ENCODE measurements at places on chromosomes 12 and 14.

- no peak for DNase-seq
Measured at GRCh38 chr14:24190416-24190815, 1.8 kb upstream of the IPO4 start.

- DNase-seq, result no peak
Measured at GRCh38 chr12:49903351-49903699, 375 bp downstream of the FAIM2 start.

- DNase-seq, result no peak
Measured at GRCh38 chr14:61281948-61282275, 774 bp upstream of the TMEM30B start.

DNA sequence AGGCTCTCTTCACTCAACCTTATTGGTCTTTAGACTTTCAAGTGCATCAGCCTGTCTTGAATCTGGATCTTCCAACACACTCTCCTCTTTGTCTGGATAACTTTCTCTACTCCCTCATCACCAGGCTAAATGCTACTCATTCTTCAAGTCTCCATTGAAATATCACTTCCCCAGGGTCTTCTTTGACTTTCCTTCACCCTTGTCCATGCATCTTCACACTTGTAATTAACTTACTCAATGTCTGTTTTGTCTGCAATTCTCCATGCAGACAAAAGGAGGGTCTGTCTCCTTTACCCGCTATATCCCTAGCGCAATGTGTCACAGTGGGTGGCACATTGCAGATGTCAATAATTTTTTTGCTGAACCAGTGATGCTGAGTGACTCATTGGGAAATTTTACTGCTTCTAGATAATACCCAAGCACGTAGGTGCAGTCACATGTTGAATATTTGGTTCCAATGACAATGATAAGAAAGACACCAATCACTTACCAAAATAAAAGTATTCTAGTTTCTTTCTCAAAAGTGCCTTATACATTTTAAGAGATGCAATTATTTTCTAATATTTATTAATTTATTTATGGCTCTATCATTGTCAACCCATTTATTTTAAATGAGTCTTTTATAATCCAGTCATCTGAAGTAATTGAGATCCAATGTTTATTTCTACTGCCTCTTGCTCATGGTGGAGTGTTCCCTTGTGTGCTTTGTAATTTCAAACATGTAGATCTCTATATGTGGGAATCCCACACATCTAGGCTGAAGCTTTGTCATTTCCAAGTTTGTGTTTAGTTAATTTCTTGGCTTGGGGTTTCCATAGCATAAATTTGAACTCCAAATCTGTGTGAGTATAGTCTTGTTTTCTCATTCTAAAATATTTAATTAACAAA, 21.7 kb upstream of the RFC5 start:
- no peak for DNase-seq

DNA sequence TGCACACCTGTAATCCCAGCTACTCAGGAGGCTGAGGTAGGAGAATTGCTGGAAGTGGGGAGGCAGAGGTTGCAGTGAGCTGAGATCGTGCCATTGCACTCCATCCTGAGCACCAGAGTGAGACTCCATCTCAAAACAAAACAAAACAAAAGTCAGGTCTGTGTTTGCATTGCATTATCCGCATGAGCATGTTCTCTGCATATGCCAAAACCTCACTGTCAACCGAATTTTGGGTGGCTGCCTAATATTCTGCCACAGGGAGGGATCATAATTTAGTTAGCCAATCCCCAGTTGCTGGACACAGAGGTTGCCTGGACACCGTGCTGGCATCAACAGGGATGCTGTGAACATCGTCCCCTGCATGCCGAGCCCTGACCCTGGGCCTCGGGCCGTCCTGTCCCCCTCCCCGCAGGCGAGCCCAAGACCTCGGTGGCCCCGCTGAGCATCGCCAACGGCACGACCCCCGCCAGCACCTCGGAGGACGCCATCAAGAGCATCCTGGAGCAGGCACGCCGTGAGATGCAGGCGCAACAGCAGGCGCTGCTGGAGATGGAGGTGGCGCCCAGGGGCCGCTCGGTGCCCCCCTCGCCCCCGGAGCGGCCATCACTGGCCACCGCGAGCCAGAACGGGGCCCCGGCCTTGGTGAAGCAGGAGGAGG, 49.2 kb downstream of the PHETA1 start:
- DNase-seq, result no peak

DNA sequence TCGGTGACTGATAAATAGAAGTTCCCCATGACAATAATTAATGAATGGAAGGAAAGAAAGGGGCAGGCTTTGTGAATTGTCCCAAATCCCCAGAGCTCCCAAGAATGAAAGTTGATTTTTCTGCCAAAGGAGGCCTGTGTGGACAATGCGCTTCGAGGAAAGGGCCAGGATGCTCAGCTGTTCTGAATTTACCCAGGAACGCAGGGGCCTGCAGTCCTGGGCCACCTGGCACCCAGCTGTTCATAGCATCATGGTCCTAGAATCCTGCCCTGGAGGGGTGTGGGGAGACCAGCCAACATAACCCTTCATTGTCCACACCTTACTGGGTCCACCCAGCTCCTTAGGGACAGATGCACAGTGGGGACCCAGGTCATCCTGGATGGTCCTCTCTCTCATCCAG, 587.5 kb downstream of the BCL11B start:
- no peak for DNase-seq

DNA sequence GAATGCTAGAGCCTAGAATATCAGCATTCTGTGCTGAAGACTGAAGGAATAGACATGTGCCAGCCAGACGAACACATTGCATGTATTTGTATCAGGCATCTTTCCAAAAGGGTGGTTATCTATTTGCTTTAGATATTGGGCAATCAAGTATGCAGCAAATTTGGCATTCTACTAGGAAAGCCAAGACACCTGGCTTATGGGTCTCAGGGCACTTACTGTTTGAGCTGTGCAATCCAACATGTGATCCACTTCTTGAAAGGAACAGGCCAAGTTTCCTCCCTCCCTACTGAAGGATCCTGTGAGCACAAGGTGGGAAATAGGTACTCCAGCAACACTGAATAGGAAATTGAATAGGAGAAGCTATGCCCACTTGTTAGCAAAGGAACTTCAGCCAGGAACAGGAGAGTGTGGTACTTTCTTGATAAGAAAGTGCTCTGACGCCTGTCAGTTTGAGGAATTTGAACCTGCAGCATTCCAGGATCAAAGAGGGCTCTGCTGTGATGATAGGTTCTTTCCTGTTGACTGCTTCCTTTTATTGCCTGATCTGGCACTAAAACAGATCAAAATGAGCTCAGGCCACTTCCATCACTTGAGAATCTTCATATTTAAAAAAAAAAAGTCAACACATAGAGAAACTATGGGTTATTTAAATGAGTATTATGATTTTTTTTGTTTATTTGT, 20.6 kb downstream of the OR6S1 start:
- DNase-seq, result no peak

- DNase-seq, result no peak
Measured at GRCh38 chr14:22143363-22143762, 445.7 kb downstream of the DAD1 start.

DNA sequence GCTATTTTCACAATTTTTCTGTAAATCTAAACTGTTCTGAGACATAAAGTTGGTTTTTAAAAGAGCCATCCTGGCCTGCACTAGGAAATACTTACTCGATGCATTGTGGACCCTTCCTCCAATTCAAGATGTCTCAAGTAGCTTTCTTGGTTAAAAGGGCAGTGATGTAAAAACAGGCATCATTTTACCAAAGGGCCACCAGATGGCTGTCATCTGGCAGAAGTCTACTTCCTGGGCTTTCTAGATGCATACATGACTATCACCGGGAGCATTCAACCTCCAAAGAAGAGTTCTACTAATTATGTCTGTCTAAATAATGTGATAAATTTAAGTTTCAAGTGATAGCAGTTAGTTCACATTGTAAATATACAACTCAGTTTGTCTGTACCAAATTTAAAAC, 96.8 kb upstream of the FRMD6 start:
- no peak for DNase-seq

DNA sequence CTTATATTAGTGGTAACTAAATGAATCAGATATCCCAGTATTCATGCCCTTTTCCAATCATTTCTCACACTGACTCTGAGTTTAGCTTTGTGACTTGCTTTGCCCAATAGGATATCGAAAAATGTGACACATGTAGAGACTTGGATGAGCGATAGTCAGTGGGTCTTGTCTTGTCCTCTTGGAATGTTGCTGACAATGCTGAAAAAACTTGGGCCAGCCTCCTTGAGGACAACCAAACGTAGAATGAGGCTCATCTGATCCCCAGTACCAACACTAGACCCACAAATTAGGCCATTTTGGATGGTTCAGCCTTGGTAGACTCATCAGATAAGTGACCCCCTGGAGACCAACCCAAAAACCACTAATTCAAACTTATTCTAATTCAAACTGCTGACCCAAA, 351.0 kb downstream of the GRIN2B start:
- no peak for DNase-seq

DNA sequence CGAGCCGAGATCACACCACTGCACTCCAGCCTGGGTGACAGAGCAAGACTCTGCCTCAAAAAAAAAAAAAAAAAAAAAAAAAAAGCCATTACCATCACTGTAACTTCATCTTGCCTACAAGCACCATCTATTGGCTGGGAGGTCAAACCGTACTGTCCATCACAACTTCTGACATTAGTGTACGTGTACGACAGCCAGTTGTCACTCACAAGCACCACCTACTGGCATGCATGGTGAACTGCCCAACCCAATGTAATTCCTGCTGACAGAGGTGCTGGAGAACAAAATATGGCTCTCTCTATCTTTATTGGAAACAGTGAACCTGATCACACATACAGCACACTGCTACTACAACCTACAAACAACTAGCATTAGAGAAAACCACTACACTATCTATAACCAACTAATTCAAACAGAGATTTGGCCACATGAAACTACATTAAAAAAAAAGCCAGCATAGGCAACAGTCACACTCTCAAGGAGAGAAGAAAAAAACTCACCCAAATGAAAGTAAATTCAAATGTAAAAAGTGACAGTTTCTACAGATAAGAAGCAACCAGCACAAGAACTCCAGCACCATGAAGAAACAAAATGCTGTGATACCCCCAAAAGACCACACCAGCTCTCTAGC, 82.3 kb downstream of the PUS7L start:
- DNase-seq, result no peak

- DNase-seq, result no peak
Measured at GRCh38 chr14:85195872-85196477, 334.0 kb upstream of the FLRT2 start.

DNA sequence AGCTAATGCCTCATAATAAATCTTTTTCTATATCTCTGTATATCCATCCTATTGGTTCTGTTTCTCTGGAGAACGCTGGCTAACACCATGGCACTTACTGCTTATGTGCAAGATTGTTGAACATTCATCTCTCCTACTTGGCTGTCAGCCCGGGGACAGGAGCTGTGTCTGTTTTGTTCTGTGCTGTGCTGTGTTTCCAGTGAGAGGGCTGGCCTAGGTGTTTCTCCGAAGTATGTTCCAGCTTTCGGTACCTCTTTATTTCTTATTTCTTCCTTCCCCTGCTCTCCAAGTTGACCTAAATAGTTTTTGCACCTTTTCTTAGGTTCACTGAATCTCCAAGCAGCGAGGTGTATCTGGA, 18.8 kb upstream of the NR4A1 start:
- no peak for DNase-seq

DNA sequence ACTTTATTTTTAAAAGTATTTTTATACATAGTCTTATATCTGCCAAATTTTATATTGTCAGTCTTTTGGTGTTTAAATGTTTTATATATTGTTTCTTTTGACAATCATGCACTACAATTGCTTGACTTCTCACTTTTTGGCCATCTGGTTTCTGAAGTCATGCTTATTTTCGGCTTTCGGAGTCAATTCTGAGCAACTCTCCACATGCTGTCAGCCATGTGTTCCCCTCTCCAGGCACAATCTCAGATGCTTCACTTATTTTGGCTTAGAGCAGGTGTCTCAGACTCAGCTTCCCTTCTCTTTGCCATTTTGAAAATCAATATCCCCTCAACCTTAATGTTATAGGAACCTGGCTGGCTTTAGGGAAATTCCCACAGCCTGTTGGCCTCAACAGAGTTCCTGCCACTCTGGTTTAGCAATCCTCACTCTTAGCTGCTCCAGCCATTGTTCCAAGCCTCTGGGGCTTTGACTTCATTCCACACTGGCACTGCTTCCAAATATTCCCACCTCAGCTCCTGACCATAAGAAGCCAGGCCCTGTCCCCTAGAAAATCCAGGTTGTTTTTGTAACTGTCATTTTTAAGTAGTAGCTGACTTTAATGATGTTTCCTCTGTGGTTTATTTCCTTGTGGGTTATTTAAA, 125.5 kb upstream of the FAR2 start:
- no peak for DNase-seq

- DNase-seq, result no peak
Measured at GRCh38 chr14:91227183-91227628, 17.3 kb downstream of the GPR68 start.

DNA sequence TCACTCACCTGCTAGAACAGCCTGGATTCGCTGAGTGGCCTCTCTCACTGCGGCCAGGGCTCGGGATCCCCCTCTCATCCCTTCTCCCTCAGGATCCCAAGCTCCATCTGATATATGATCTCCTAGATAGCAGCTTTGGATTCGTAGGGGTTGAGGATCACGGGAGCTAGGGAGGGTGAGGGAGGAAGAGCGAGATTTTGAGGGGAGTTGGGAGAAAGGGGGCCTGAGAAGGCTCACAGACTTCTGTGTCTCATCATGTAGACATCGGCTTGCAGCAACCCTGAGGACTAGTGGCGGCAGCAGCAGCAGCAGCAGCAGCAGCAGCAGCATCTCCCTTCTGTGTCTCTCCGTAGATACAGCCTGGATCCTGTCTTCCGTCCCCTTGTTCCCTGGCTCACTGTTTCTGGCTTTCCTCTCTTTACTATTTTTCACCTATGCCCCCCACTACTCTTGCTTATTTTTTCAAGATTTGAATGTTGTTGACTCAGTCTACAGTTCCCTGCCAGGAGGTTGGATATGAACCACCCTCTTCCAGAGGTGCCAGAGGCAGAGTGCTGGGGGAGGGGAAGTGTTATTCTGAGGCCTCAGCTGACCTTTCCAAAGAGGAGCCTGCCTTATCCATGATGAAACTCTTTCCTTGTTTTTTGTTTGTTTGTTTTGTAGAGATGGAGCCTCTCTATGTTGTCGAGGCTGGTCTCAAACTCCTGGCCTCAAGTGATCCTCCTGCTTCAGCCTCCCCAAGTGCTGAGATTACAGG, at the start of gene CIROP:
Gene CIROP (minus strand): TSS at position 399 of the 757 bp plus-strand sequence. CDS start 69 bp downstream, at position 330.
- DNase-seq, result no peak

- DNase-seq, result no peak
Measured at GRCh38 chr12:119660076-119660475, 7.9 kb upstream of the PRKAB1 start.

DNA sequence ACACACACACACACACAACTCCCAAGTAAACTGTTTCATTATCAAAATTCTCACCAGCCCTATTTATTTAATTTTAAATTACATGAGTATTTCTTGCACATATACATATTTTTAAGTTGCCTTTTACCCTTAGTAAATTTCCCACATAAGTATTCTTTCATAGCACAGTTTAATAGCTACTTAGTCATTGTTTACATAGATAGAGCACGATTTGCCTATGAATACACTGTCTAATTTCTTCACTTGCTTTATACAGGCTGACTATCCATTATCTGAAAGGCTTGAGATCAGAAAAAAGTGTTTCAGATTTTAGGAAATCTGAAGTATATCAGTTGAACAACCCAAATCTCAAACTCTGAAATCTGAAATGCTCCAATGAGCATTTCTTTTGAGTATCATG, 30.9 kb downstream of the NIN start:
- no peak for DNase-seq

GRCh38 chr12:132847363-132848356, 19.0 kb upstream of the GOLGA3 start:
- no peak for DNase-seq

GRCh38 chr12:117685110-117685926, 283.5 kb downstream of the KSR2 start:
- DNase-seq, result peak; percentile 68

GRCh38 chr12:20398686-20399085, 30.3 kb downstream of the PDE3A start:
- DNase-seq, result no peak

All from GOT3 (cell line).